ENCODE measurements at places on chromosomes 11 and 22.

GRCh38 chr11:79414041-79414440 is 26.8 kb downstream of the TENM4 start:
- no peak for DNase-seq

DNA sequence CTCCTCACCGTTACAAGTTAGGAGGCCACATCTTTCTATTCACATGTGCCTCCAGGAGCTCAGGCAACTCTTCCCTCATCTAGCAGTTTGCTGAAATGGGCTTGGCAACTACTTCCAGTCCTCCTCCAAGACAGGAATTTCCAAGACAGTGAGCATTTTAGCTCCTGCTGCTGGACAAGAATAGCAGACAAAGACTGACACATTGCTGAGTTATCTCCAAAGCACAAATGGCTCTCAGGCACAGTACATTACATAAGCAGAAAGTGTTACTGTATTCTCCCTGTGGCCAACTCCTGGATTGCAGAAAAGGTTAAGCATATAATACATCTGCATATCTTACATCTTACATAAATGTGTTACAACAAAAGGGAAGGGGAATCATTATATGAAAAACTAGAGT is 83.2 kb upstream of the POU2AF2 start:
- peak; percentile 54 for DNase-seq

GRCh38 chr11:44624761-44625221 is 59.3 kb downstream of the CD82 start:
- DNase-seq = no peak

DNA sequence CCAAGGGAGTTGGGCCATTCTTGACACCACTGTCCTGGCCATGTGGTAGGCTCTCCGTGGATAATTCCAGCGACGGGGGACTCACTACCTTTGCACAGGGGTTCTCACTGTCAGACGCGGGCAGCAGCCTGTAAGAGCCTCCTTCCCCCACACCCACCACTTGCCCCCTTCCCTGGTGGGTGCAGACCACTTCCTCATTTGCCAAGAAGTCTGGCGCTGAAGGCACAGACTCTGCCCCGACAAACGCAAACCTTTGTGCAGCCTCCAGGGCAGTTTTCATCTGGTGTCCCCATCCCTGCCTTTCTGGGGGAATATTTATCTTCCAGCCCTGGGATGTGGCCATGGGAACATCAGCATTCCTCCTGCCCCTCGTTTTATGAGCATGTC is 422.5 kb downstream of the SHANK2 start:
- DNase-seq = no peak

DNA sequence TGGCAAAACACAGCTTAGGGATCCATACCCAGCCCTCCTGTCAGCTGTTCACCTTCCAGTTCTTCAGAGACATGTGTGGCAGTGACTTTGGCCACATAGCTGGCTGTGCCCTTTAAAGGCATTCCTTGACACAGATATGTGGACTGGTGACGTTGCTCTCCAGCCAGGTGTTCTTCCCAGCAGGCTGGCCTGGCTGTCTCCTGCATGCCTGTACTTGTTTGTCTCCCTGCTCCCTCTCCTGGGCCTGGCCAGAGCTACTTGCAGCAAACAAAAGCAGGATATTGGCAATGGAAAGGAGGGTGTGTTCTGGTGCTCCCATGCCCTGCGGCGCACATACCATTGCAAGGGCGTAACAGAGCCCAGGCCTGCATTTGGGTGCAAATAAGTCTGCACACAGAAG is 38.3 kb downstream of the PIK3IP1 start:
- DNase-seq = no peak

DNA sequence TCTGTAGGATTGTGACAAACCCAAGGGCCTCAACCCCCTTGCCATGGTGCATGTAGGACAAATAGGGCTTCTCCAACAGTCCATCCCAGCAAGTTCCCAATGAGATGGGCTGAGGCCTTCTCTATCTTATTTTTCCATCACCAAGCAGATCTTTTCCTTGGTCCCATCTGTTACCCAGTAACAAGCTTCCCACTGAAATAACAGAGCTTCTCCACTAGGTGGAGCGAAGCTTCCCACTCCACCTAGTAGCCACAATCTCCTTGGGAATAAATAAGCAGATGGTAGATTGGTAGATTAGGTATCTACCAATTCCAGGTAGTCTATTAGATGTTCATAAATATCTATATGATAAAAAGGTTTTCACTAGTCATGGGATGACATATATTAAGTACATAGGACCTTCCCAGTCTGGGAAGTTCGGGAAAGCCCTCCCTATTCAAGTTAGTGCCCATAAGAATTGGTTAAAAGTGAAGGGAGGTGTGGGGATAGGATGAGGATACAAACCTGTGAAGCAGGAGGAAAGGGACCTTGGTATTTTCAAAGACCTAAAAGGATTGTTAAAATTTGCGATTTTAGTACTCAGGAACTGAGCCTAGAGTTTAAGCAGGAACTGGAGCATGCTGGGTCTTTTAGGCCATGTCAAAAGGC is 5.9 kb upstream of the OR52L1 start:
- DNase-seq = no peak

- DNase-seq = no peak
These were observed 131.2 kb upstream of the ARHGAP42 start for GRCh38 chr11:100555931-100556330.

- no peak for DNase-seq
These were observed 6.5 kb downstream of the OR52M1 start for GRCh38 chr11:4551346-4551979.

GRCh38 chr11:74465291-74465708 is 2.0 kb downstream of the KCNE3 start:
- DNase-seq = no peak

- DNase-seq = no peak
These were observed 17.6 kb downstream of the OTOG start for GRCh38 chr11:17564687-17565042.

DNA sequence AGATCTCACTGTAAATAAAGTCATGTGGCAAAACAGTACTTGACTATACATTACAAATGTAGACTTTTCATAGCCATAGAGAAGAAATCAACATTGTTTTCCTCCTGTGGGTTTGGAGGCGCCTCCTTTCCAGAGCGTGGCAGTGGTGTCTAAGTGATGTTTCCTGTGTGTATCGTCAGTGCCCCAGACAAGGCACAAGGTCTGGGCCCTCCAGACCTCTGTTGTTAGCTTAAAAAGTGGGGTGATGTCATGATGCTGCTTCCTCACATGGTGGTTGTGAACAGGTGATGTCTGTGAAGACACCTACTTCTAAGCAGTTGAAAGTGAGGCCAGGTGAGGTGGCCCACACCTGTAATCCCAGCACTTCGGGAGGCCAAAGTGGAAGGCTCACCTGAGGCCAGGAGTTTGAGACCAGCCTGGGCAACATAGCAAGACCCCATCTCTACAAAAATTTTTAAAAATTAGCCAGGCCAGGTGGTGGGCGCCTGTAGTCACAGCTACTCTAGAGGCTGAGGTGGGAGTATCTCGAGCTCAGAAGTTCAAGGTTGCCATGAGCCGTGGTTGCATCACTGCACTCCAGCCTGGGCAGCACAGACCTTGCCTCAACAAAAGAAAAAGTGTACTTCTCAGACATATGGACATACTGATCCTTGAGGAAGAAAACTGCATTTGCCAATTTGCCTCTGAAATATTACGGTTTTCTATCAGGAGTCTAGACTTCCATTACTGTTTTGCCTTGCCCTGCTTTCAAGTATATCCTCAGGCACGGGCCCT is 15.7 kb downstream of the NUP50 start:
- DNase-seq = no peak

DNA sequence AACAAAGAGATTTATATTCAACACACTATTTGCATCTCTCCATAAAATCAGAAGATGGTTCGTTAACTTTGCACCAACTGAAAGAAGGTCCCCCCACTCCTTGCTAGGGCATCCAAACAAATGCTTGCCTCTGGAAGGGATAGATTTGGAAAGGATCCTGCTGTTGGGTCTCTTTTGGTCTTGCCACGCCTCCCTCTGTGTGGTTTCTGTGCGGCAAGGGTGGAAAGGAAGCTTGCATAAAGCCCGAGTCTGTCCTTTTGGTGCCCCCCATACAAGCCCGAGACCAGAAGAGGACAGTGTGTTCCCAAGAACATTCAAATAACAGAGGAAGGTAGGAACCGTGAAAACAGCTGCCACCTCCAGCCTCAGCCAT is 15.1 kb downstream of the SCGB1A1 start:
- no peak for DNase-seq

GRCh38 chr11:11612439-11612838 is 9.4 kb downstream of the GALNT18 start:
- no peak for DNase-seq

- DNase-seq = no peak
These were observed 118.9 kb downstream of the MRTFA start for GRCh38 chr22:40517631-40518030.

DNA sequence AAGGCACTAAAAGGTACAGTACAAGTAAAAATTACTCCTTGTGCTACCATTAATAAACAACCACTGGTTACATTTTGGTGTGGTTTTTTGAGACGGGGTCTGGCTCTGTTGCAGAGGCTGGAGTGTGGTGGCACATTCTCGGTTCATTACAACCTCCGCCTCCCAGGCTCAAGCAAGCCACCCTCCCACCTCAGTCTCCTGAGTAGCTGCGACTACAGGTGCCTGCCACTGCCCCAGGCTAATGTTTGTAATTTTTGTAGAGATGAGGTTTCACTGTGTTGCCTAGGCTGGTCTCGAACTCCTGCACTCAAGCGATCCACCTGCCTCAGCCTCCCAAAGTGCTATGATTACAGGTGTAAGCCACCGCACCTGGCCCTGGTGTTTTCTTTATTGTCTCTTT is 20.8 kb downstream of the TAF1D start:
- peak; percentile 10 for DNase-seq

- DNase-seq = no peak
These were observed 7.1 kb upstream of the KCNJ11 start for GRCh38 chr11:17395554-17395961.

DNA sequence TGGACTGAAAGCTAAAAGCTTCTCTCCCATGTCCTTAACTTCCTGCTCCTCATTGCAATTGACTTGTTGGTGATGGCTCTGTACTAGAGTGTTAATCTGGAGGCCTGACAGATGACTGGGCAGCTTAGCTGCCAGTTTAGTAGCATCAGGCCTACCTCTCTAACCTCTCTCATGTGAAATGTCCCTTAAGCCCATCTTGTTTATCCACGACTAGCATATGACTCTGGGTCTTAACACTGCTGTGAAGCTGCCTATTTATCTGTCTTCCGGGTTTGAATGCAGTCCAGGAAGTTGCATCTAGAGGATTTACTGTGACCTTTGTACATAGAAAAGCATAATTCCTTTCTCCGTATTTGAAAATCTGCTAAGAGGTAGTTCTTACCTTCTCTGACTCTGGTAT is 85.3 kb upstream of the HORMAD2 start:
- DNase-seq = no peak

GRCh38 chr11:47348859-47349258 is 3.6 kb downstream of the MYBPC3 start:
- DNase-seq = no peak

DNA sequence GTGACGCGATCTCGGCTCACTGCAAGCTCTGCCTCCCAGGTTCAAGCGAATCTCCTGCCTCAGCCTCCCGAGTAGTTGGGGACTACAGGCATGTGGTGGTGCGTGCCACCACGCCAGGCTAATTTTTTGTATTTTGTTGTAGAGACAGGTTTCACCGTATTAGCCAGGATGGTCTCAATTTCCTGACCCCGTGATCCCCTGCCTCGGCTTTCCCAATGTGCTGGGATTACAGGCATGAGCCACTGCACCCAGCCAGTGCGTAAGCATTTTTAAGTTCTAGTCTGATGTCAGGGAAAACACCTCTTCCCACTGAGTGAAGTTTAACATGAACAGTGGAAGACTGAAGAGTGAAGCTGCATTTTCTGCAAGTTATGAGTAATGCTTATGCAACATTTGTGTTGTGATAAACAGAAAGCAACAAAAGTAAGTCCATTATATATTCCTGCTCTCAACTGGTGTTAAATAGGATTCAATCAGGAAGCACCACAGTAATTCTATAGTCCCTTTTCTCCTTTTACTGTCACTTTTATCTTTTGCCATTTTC is 1219.8 kb upstream of the RAG2 start:
- peak; percentile 5 for DNase-seq

DNA sequence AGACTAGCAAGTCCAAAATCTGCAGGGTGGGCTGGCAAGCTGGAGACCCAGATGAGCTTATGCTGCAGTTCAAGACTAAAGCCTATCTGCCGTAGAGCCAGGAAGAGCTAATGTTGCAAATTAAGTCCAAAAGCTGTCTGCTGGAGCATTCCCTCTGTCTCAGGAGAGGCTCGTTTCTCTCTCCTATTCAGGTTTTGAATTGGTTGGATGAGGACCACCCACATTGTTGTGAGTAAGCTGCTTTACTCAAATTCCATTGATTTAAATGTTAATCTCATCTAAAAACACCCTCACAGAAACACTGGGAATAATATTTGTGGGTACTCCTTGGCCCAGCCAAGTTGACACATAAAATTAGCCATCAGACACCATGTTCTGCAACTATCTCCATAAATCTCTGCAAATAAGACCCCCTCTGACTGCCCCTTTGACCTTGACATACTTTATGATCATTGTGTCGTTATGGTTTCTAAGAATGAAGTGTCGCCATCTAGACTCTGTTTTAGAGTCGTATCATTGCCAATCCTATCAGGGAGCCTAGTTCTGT is 16.8 kb upstream of the CUL5 start:
- DNase-seq = no peak

DNA sequence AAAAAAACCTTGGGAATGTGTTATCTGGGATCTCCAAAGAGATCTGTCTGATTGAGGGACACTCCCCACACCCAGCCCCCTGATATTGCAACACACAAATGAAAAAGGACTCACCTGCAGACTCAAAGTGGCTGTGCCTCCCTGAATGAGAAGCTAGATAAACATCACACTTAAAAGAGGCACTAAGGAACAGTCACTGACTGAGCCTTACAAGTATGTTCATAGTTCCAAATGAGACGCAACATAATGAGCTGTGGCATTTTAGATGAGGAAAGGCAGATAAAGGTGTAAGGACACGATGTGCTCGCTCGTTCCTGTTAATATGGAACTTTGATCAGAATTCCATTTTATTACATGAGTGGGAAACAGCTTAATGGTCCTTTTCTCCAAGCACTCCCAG is 21.0 kb upstream of the CFAP300 start:
- DNase-seq = no peak

GRCh38 chr11:41245704-41246398 is 213.6 kb downstream of the LRRC4C start:
- DNase-seq = no peak

DNA sequence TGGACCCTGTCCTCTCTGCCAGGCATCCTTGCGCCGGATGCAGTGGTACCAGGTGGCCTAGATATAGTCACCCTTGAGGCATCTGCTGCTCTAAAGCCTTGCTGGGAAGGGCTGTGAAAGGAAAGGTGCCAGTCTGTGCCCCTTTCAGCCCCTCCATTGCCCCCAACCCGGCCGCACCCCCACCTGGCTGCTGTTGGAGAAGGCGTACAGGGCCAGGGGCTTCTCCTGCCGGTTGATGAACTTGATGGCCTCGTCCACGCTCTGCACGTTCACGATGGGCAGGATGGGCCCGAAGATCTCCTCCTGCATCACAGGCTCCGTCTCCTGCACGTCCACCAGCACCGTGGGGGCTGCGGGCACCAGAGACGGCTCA is 10.2 kb downstream of the ALDH3B2 start:
- no peak for DNase-seq

GRCh38 chr22:24498824-24499223 is 3.7 kb downstream of the UPB1 start:
- DNase-seq = no peak

- DNase-seq = no peak
These were observed 12.1 kb downstream of the SF3A1 start for GRCh38 chr22:30344447-30345200.
